Mesenchymal stem cell (in vitro differentiated cells and primary cell): ENCODE measurements at places on chromosomes 3 and 15.

DNA sequence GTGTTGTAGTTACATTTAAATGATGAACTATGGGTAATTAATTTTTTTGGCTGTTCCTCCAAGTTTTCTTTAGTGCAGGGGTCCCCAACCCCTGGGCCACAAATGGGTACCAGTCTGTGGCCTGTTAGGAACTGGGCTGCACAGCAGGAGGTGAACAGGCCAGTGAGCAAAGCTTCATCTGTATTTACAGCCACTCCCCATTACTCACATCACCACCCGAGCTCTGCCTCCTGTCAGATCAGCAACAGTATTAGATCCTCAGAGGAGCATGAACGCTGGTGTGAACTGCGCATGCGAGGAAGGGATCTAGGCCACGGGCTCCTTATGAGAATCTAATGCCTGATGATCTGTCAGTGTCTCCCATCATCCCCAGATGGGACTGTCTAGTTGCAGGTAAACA is 75.9 kb upstream of the RPL35A start:
- H3K4me1 ChIP-seq, result no peaks in the 10 kb centered on the region
- H3K36me3 ChIP-seq, result peaks cover 84% of the 10 kb centered on the region
- no peak for DNase-seq
- H3K4me3 ChIP-seq, result no peak overlapping the region
- H3K27ac ChIP-seq, result no peak overlapping the region
- H3K27me3 ChIP-seq, result no peaks in the 10 kb centered on the region

- no peak for DNase-seq
- H3K27ac ChIP-seq, result no peak overlapping the region
- peaks cover 1% of the 10 kb centered on the region for H3K4me1 ChIP-seq
- H3K27me3 ChIP-seq, result no peaks in the 10 kb centered on the region
- no peak overlapping the region for H3K4me3 ChIP-seq
- H3K36me3 ChIP-seq, result no peaks in the 10 kb centered on the region
Measured at GRCh38 chr3:69925506-69925905, 74.0 kb upstream of the SAMMSON start.

DNA sequence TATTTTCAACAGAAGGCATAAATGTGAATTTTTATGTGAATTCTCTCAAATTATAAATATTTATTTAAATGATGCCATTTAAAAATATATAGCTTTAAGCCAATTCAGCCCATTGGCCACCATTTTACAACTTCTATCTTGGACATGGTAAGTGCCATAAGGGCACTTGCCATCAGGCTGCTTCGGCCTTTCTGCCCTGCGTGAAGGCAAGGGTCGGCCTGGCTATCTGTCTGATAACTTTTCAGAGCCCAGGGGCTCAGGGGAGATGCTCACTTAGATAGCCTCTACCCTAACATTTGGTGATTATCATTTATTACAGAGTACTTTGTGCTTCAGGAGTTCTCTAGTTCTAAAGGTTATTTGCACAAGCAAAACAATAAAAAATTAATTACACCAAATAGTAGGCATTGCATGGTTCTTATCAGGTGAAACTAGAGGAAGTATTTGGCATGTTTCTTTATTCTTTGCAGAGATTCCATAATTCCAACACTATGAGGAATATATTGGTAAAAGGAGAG is 62.4 kb upstream of the MBNL1 start:
- peaks cover 2% of the 10 kb centered on the region for H3K4me1 ChIP-seq
- no peaks in the 10 kb centered on the region for H3K27me3 ChIP-seq
- no peaks in the 10 kb centered on the region for H3K36me3 ChIP-seq
- no peak overlapping the region for H3K27ac ChIP-seq
- no peak for DNase-seq
- H3K4me3 ChIP-seq, result no peak overlapping the region

GRCh38 chr3:50412231-50412754 is 53.0 kb upstream of the TMEM115 start:
- H3K4me1 ChIP-seq, result peaks cover under 1% of the 10 kb centered on the region
- H3K27me3 ChIP-seq, result peaks cover 32% of the 10 kb centered on the region
- no peaks in the 10 kb centered on the region for H3K36me3 ChIP-seq
- H3K27ac ChIP-seq, result no peak overlapping the region
- no peak overlapping the region for H3K4me3 ChIP-seq

DNA sequence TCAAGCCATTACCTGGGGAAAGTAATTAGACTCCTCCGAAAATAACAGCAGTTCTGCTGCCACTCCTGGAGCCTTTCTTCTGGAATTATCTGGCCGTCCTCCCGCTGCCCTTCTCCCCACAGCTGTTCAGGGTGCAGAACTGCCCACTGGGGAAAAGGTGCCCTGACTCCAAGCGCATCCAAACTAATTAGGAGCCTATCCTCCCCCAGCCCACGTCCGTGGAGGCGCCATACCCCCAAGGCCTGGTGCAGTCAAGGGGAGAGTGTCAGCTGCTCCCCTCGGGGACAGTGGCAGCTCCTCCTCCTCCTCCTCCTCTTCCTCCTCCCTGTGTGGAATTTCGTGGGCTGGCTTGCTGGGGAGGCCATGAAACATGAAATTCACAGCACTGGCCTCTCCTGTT is 177.2 kb downstream of the XXYLT1 start:
- H3K4me1 ChIP-seq, result peaks cover 19% of the 10 kb centered on the region
- H3K27me3 ChIP-seq, result no peaks in the 10 kb centered on the region
- no peaks in the 10 kb centered on the region for H3K36me3 ChIP-seq
- H3K27ac ChIP-seq, result no peak overlapping the region
- DNase-seq, result no peak
- no peak overlapping the region for H3K4me3 ChIP-seq

GRCh38 chr3:89622063-89622700 is 514.8 kb downstream of the EPHA3 start:
- H3K27ac ChIP-seq, result no peak overlapping the region
- H3K4me1 ChIP-seq, result no peaks in the 10 kb centered on the region
- no peaks in the 10 kb centered on the region for H3K27me3 ChIP-seq
- DNase-seq, result no peak
- no peak overlapping the region for H3K4me3 ChIP-seq
- no peaks in the 10 kb centered on the region for H3K36me3 ChIP-seq

GRCh38 chr3:58183891-58184290 is 26.9 kb downstream of the DNASE1L3 start:
- no peak overlapping the region for H3K27ac ChIP-seq
- no peak overlapping the region for H3K4me3 ChIP-seq
- H3K4me1 ChIP-seq, result peaks cover 8% of the 10 kb centered on the region
- no peak for DNase-seq
- peaks cover 5% of the 10 kb centered on the region for H3K27me3 ChIP-seq

GRCh38 chr3:46724424-46724823 is 6.8 kb upstream of the PRSS50 start:
- no peak for DNase-seq
- no peak overlapping the region for H3K4me3 ChIP-seq
- H3K27me3 ChIP-seq, result no peaks in the 10 kb centered on the region
- H3K4me1 ChIP-seq, result no peaks in the 10 kb centered on the region

GRCh38 chr15:40338921-40339620 is 1.7 kb downstream of the CCDC9B start:
- peaks cover 9% of the 10 kb centered on the region for H3K36me3 ChIP-seq
- H3K27me3 ChIP-seq, result no peaks in the 10 kb centered on the region
- peak; percentile 93 for DNase-seq
- peak overlapping the region; percentile 97 for H3K27ac ChIP-seq
- peak overlapping the region; percentile 49 for H3K4me3 ChIP-seq
- peaks cover 72% of the 10 kb centered on the region for H3K4me1 ChIP-seq

GRCh38 chr3:196624067-196624790 is 15.3 kb upstream of the NRROS start:
- peaks cover 6% of the 10 kb centered on the region for H3K27me3 ChIP-seq
- peaks cover 6% of the 10 kb centered on the region for H3K4me1 ChIP-seq
- DNase-seq, result no peak
- H3K4me3 ChIP-seq, result no peak overlapping the region
- no peaks in the 10 kb centered on the region for H3K36me3 ChIP-seq
- H3K27ac ChIP-seq, result no peak overlapping the region

DNA sequence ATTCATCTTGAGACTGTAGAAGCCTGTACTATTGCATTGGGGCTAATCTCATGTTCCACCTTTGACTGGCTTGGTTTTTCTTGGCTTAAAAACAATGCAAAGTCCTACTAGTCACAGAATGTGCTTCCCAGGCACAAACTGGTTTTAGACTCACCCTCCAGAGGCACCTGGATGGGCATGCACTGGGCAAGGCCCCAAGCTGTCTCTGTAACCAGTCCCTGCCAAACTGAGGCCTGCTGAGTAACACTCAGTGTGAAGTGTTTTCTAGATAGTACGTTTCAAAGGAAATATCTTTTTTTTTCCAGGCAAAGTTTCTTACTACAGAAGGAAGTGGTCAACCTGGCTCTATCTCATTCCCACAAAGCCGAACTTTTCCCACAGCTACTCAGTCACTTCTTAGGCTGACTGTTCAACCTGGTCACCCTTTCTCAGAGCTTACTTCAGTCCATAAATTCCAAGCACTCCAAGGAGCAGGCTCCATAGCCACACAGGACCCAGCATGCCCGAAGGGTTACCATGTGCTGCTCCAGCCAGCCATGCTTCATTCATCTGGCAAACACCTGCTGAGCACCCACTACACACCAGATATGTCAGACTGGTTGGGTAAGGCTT is 57.4 kb downstream of the NPTN start:
- DNase-seq, result no peak
- peaks cover 12% of the 10 kb centered on the region for H3K4me1 ChIP-seq
- H3K27me3 ChIP-seq, result no peaks in the 10 kb centered on the region
- H3K27ac ChIP-seq, result peak overlapping the region; percentile 31
- no peak overlapping the region for H3K4me3 ChIP-seq
- H3K36me3 ChIP-seq, result peaks cover 80% of the 10 kb centered on the region

DNA sequence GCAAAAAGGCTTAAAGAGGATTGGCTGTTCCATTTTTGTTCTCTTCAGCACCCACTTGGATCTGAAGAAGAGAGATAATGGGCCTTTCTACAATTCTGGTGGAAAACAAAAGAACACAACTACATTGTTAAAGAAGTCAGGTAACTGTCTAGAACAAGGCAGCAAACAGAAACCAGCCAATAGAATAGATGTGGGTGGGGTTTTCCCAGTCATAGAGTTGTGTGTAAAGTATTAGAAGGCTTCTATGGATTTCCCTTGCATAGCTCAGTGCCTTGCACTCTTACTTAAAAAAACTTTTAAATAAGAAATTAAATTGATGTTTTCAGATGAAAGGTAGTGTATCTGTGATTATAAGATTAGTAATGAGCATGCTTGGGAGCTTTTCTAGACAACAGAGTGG is 462.7 kb upstream of the ATP11B start:
- DNase-seq, result no peak
- peaks cover 2% of the 10 kb centered on the region for H3K4me1 ChIP-seq
- no peaks in the 10 kb centered on the region for H3K27me3 ChIP-seq
- no peak overlapping the region for H3K27ac ChIP-seq
- H3K4me3 ChIP-seq, result no peak overlapping the region

- H3K36me3 ChIP-seq, result no peaks in the 10 kb centered on the region
- no peak overlapping the region for H3K4me3 ChIP-seq
- H3K27me3 ChIP-seq, result peaks cover 33% of the 10 kb centered on the region
- no peaks in the 10 kb centered on the region for H3K4me1 ChIP-seq
- no peak for DNase-seq
Measured at GRCh38 chr3:12041446-12042041, 37.4 kb downstream of the SYN2 start.

DNA sequence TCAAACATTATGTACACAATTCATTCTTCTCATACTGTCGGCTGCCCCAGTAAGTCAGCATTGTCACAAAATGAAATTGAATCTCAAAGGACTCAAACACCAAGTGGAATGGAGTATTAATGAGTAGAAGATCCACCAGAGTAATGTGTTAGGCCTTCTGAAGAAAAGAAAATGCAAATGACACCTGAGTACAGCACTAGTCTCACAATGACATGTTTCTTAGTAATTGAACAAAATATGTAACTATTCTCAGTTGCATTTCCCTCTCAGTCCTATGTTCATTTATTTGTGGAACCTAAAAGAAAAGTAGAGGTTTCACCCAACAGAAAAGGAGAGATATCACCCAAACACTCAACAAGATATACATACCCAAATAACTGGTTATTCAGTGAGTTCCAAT is 283.9 kb upstream of the THBS1 start:
- no peak for DNase-seq
- H3K36me3 ChIP-seq, result no peaks in the 10 kb centered on the region
- no peaks in the 10 kb centered on the region for H3K27me3 ChIP-seq
- H3K27ac ChIP-seq, result no peak overlapping the region
- H3K4me3 ChIP-seq, result no peak overlapping the region
- peaks cover 2% of the 10 kb centered on the region for H3K4me1 ChIP-seq

GRCh38 chr3:183061391-183062172 is 37.7 kb downstream of the MCCC1 start:
- H3K4me3 ChIP-seq, result no peak overlapping the region
- peaks cover 2% of the 10 kb centered on the region for H3K4me1 ChIP-seq
- no peak overlapping the region for H3K27ac ChIP-seq
- no peaks in the 10 kb centered on the region for H3K27me3 ChIP-seq

DNA sequence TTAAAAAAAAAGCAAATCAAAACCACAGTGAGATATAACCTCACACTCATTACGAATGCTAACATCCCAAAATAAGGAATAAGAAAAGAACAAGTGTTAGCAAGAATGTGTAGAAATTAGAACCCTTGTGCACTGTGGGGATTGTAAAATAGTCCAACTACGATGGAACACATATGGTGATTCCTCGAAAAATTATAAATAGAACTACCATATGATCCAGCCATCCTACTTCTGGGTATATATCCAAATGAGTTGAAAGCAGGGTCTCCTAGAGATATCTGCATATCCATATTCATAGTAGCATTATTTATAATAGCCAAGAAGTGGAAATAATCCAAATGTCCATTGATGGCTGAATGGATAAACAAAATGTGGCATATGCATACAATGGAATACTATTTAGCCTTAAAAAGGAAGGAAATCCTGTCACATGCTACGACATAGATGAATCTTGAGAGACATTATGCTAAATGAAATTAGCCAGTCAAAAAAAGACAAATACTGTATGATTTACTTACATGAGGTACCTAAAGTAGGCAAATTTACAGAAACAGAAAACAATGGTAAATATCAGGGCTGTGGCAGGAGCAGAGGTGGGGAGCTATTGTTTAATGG is 55.6 kb downstream of the UACA start:
- H3K4me3 ChIP-seq, result no peak overlapping the region
- peaks cover 12% of the 10 kb centered on the region for H3K36me3 ChIP-seq
- no peak overlapping the region for H3K27ac ChIP-seq

DNA sequence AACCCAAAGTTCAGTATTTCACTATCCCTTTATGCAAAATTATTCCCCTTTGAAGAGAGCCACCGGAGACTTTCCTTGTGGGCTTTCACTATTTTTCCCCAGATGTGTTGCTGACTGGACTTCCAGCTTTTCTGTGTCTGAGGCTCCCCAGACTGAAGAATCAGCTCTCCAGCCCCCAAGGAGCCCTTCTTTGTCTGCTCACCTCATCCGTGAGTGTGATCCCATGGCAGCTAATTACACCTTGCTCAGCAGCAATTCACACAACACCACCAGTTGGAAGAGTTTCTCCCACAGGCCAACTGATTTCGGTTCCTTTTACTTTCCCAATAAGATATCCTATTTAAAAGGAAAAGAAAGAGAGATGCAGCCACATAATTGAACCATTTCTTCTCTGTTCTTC is 249.5 kb upstream of the TRIM42 start:
- peaks cover 7% of the 10 kb centered on the region for H3K4me1 ChIP-seq
- no peak overlapping the region for H3K27ac ChIP-seq
- no peak overlapping the region for H3K4me3 ChIP-seq
- H3K36me3 ChIP-seq, result peaks cover 6% of the 10 kb centered on the region
- no peak for DNase-seq
